ENCODE measurements at places on chromosomes 16 and 17. TPM values are rescaled to one million over a fixed set of nuclear protein-coding genes. Genes with fewer than 3 reads are reported as not detected.

DNA sequence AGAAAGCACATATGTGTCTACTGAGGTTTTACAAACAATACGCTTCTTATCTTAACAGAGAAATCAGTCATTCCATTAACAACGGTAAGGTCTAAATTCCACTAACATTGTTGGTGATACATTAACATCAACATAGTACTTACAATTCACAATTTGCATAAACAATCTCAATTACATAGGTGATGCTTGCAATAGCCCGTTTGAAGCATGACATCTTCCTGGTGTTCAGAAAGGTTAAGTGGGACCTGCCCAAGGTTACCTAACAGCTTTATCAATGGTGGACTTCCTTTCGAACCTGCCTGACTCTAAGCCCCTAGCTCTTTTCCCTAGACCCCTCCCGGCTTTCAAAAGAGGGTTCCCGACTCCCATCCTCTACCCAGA, 699 bp downstream of the FAM222B start:
- no peak for DNase-seq

GRCh38 chr16:30934827-30935557, 11.6 kb downstream of the FBXL19 start:
- no peak for DNase-seq

DNA sequence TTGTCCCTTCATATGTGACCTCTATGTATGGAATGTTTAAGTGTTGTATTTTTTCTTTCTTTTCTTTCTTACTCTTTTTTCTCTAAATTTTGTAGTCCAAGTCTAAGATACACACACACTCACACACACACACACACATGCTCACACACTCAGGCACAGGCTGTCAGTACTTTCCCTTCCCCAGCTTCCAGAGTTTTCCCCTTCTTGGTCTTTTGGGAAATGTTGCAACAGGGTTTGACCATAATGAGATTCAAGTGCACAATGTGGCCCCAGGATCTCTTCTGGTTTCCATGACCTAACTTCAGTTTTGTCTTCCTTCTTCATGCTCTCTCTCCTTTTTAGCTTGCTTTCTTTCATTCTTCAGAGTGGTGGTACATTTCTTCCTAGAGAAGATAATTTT, 289.8 kb upstream of the FOXF1 start:
- no peak for DNase-seq

DNA sequence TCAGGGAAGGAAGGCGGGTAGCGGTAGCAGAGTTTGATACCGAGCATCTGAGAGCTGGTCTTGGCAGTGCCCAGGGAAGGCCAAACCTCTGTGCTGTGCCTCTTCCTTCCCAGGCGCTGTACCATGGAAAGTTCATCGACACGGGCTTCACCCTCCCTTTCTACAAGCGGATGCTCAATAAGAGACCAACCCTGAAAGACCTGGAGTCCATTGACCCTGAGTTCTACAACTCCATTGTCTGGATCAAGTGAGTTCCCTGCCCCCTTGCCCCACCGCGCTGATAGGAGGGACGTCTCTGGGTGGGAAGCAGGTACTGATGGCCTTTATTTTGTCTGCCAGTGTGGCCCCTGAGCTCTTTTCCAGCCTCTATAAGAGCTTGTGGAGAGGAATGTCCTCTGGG, 15.4 kb upstream of the CLEC18A start:
- no peak for DNase-seq

DNA sequence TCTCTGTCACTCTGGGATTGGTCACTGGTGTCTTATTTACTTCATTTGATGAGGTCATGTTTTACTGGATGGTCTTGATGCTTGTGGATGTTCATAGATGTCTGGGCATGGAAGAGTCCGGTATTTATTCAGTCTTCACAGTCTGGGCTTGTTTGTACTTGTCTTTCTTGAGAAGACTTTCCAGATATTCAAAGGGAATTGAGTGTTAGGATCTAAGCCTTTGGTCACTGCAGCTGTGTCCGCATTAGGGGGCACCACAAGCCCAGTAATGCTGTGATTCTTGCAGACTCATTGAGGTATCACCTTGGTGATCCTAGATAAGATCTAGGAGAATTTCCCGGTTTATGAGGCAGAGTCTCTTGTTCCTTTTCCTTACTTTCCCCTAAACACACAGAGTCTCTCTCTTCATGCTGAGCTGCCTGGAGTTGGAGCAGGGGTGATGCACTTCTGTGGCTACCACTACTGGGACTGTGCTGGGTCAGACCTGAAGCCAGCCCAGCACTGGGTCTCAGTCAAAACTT, 214.7 kb downstream of the SPECC1 start:
- no peak for DNase-seq

- no peak for DNase-seq
Observed at GRCh38 chr17:27380551-27380950, 75.7 kb upstream of the KSR1 start.

GRCh38 chr16:57576429-57576870, 34.0 kb downstream of the ADGRG5 start:
- DNase-seq = no peak

- DNase-seq = no peak
Observed at GRCh38 chr16:55710466-55710865, 54.7 kb downstream of the SLC6A2 start.

- DNase-seq = peak; percentile 41
Observed at GRCh38 chr17:80959330-80960036, 32.2 kb upstream of the CHMP6 start.

DNA sequence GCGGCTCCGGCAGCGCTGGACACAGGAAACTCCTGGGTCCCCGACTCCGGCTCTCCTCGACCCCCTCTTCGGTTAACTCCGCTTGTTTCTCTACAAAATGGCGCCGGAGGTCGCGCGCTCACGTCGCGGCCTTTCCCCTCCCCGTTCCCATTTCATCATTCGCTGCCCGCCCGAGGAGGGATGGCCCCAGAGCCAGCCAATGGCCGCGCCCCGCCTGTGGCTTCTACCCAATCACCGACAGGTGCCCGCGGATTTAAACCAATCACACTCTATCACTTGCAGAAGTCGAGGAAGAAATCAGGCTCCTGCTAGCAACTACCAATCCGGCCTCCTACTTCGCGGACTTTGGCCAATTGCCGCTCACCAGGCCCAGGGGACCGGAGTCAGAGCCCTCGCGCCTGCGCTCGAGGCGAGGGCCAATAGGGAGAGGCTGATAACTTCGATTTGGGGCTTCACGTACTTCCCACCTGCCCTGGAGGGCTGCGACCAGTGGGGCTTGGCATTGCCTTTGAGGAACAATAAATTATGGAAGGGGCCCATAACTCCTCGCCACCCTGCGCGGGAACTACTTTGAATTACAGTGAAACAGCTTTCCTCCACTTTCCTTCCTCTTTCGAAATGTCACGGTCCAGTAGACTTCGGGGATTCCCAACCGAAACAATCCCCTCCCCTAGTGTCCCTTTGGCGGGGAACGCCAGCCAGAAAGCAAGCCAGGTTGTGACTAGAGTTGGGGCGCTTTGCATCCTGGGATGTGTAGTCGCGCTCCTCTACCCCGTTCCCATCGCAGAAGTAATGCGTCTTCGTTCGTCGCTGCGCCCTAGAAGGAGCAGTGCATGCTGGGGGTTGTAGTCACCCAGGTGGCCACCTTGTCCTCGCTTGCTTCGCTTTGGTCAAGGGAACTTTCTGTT, at the start of gene CNOT1:
CNOT1 (minus strand) TSS at position 94 of the 908 bp plus-strand sequence. CDS start 30,489 bp downstream, outside the sequence.
- peak; percentile 98 for DNase-seq

- no peak for DNase-seq
Observed at GRCh38 chr17:10031127-10031526, 126.1 kb upstream of the RCVRN start.

- DNase-seq = no peak
Observed at GRCh38 chr17:8701754-8702153, 42.9 kb downstream of the CCDC42 start.

GRCh38 chr16:55418586-55418985, 60.4 kb upstream of the MMP2 start:
- DNase-seq = no peak

FAM171A2 gene
- 2.3 TPM for polyA plus RNA-seq

NSF gene
- polyA plus RNA-seq = 67.5 TPM

CYBC1 gene
- 84.0 TPM for polyA plus RNA-seq

TP53TG3E gene
- not detected for polyA plus RNA-seq

NGFR gene
- 0.10 TPM for polyA plus RNA-seq

CACNB1 gene
- 8.5 TPM for polyA plus RNA-seq

PLLP gene
- 0.02 TPM for polyA plus RNA-seq

LASP1 gene
- 254 TPM for polyA plus RNA-seq

TMEM114 gene
- polyA plus RNA-seq = not detected

CYGB gene
- 1.1 TPM for polyA plus RNA-seq

KIF2B gene
- polyA plus RNA-seq = not detected

OR1G1 gene
- polyA plus RNA-seq = not detected

All from BJ (cell line).